ENCODE measurements at places on chromosomes 7 and 10.

DNA sequence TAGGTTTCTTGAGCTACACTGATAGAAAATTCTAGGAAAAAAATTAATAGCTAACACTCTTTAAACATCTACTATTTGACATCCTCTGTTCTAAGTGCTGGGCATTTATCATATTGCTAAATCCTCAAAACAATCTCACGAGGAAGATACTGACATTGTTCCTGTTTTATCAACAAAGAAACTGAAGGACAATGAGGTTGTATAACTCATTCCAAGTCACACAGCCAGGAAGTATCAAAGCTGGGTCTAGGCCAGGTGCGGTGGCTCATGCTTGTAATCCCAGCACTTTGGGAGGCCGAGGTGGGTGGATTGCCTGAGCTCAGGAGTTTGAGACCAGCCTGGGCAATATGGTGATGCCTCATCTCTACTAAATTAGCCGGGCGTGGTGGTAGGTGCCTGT is 51.6 kb upstream of the IL6 start:
- DNase-seq, result no peak

- no peak for DNase-seq
Observed at GRCh38 chr10:128854963-128855362, 612.1 kb upstream of the MGMT start.

DNA sequence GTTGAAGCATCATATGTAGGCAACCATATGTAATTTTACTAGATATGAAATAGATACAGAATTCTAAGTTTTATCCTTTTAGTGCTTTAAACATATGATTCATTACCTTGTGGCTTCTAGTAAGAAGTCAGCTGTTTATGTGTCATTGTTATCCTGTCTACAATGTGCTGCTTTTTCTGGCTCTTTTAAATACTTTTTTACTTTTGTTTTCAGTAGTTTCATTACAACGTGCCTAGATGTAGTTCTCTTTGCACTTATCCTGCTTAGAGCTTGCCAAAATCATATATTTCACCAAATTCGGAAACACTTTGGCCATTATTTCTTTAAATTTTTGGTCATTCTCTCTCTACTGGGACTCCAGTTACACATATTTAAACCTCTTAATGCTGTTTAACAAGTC is 26.4 kb downstream of the YAE1 start:
- no peak for DNase-seq

DNA sequence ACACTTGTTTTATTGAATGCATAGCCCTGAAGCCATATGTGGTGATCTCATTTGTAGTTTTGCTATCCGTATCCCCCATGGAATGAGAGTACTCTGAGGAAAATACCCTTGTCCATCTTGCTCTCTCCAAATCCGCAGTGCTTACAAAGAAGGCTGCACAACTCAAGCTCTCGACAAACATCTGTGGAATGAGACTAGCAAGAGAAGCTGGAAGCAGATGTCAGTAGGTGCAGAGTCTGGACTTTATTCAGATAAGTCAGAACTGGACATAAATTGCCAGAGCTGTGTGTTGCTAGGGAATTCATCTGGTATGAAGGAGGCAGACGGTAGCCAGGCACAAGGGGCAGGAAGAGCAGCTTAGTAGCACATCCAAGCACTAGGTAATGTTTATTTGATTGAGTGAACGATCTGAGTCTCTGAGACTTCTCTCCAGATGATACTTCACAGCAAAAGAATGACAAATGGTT is 1046.2 kb downstream of the XPNPEP1 start:
- DNase-seq, result no peak

GRCh38 chr7:100358027-100358856 is at the start of gene PILRB:
Gene PILRB (plus strand): TSS chr7:100358117. CDS start chr7:100358303, 186 bp downstream.
- no peak for DNase-seq

DNA sequence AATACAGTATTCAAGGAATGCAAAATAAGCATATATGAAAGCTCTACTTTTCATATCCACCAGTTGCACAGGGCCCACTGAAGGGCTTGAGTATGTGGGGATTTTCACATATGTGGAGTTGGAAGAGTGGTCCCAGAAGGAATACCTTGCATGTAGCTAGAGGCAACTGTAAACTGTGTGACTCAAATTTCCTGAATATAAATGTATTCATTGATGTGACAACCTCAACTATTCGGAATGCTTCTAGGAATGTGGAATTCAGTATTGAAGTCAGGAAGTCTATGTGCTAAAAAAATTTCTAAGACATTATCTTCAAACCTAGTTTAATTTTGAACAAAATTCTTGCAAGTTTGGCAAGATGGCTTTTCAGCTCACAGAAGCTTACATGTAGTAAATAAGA is 695.5 kb upstream of the SEMA3D start:
- no peak for DNase-seq

- no peak for DNase-seq
Observed at GRCh38 chr7:90766814-90767564, 170.9 kb downstream of the CDK14 start.

GRCh38 chr7:51067757-51068156 is 248.9 kb downstream of the COBL start:
- DNase-seq, result peak; percentile 51

DNA sequence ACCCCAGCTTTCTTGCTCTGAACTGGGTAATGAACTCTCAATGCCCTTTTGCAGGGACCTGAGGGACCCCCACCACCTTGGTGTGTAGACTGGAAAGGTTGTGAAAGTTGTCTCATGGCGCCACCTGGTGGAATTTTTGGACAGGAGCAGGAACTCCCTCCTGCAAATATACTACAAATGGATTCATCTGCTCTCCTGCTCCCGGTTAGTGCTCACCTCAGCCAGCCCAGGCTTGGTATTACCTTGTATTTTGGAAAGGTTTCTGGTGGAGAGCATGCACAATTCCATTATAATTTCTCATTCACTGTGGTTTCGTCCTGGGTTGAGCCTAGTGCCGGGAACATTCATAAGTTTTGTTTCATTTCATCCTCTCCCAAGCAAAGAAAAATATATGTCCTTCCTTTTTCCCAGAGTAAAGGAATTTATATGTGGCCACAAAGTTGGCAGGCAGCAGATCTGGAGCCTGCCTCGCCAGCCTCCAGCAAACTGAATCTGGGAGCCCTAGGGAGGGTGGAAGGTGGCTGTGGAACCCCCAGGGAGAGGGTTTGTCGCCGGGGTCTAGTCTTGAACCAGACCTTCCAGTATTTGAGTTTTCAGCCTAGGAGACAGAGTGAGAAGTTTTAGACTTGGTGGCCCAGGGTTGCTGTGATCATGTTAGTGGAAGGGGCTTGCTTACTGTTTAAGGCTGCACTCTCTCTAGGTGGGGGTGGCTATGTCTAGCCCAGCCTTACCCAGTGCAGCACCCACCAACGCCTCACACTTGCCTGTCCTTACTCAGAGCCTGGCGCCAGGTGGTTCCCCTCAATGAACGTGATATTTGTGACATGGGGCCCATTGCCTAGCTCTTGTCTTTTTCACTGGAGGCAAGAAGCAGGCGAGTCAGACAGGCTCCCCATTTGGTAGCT is 9.5 kb downstream of the FAM241B start:
- DNase-seq, result peak; percentile 72

DNA sequence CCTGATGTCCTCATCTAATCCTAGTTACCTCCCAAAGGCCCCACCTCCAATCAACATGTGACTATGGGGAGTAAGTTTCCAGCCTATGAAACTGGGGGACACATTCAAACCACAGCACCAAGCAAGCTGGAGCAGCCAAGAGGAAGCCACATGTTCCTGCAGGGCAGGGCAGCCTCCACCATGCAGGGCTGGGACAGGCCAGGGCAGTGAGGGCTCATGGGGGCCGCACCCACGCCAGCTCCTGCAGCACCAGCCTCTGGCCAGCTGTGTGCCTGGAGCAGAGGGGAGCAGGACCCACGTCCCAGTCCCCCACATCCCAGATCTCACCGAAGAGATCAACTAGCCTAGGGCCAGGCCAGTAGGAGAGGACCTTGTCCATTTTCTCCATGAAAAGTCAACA is 85.9 kb upstream of the INSIG1 start:
- no peak for DNase-seq

GRCh38 chr7:70788276-70788675 is 343.7 kb upstream of the GALNT17 start:
- no peak for DNase-seq

- no peak for DNase-seq
Observed at GRCh38 chr10:79582096-79582495, 21.9 kb upstream of the SFTPA2 start.

GRCh38 chr7:95321720-95322119 is 2.6 kb downstream of the PON1 start:
- DNase-seq, result no peak

- DNase-seq, result no peak
Observed at GRCh38 chr10:77109351-77109994, 528.1 kb downstream of the KCNMA1 start.

DNA sequence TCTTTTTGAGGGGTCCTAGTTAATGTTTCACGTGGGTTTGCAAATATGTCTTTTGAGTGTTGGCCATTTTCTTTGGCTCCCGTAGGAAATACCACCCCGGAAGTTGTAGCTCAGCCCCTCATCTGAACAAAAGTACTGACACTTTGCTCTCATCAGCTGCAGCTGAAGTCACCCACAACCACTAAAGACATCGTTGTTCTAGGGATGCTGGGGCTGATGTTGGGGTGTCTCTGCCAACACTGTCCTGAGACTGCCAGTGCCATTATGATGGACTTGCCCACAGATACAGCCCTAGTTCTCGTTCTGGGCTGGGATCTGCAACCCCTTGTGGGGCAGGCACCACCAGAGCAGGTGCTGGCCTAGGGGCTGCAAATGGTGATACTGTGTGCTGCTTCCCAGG is 82.6 kb upstream of the ARHGAP21 start:
- no peak for DNase-seq

GRCh38 chr7:155660059-155660757 is 15.7 kb downstream of the RBM33 start:
- no peak for DNase-seq

DNA sequence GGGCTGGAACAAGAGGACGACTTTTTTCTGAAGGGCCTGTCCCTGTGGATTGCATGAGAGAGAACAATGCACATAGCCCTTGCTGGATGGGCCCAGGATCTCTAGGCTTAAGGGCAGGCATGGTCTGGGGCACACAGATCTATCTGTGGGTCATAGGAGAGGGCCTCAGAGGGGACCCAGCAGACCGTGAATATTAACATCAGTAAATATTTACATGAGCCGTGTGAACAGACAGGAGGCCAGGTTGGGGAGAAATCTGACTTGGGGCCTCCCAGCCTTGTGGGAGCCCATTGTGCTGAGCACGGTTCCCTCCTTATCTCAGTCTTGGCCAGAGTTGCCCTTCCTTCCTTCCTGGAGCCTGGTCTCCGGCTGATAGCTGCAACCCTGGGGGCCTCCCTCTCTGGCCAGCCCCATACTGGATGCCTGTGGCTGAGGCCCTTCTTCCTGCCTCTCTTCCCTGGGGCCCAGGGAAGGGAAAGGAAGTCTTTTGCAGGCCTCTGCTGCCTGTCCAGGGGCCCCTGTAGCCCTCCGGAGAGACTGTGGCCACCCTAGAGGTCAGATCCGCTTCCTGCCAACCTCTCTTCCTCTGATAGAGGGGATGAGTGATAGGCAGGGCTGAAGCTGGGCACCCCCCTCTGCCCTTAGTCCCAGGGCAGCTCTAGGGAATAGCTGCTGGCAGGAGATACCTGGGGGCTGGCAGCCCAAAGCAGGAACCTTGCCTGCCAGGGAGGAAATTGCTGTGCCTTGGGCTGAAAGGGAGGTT is 44.5 kb upstream of the TRIM8 start:
- no peak for DNase-seq

DNA sequence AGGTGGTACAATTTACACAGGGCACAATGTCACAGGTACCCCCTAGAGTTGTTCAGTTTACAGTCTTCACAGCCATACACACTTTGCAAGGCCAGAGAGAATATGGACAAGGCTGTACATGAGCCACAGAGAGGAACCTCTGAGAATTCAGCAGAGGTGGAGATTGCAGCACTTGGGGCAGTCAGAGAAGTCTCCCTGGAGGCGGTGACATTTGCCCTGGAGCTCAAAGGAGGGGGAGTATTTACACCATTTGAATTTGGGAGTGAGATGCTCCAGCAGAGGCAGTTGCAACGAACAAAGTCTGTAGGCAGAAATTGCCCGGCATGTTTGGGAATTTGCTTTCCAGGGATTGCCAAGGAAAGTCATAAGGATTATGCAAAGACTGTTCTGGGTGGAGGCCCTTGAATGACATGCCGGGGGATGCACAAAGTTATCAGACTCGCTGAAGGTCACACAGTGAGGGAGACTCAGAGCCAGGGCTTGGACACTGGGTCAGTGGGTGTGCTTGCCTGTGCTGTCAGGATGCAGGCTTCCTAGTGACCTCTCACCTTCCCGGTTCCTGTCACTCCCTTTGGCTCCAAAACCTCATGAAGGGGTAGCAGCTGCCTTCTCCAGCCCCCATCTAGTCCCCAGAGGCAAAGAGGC is 160.7 kb upstream of the PCBD1 start:
- DNase-seq, result no peak

DNA sequence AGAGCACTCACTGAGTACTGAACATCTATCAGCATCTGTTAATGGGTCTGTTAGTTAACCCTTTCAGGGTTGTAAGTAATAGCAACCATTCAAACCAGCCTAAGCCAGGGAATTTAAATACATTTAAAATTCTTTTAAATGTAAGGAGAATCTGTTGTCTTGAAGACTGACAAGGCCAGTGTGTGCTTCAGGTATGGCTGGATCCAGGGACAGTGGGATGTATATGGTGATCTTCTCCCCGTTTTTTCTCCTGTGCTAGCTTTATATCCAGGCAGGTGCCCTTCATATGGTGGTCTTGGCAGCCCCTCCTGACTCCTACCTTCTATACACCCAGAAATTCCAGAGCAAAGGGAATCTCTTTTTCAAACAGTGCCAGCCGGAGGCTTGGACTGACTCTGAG is 46.6 kb upstream of the DAGLB start:
- DNase-seq, result no peak

DNA sequence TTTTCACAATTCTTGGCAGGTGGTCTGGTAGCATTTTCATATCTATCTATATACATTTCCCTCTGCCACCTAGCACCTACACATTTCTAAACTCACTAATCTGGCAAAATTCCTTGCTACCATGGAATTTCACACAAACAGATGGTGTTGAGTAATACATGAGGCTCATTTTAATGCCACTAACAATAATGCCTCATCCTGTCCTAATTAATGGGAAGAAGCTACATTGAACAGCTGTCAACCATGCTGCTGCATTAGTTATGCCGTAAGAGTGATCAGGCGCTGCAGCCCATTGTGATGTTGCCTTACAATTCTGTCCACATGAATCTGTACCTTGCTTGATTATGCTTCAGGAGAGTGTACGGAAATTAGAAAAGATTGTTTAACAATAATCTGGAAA is 23.2 kb downstream of the COL1A2 start:
- DNase-seq, result no peak

DNA sequence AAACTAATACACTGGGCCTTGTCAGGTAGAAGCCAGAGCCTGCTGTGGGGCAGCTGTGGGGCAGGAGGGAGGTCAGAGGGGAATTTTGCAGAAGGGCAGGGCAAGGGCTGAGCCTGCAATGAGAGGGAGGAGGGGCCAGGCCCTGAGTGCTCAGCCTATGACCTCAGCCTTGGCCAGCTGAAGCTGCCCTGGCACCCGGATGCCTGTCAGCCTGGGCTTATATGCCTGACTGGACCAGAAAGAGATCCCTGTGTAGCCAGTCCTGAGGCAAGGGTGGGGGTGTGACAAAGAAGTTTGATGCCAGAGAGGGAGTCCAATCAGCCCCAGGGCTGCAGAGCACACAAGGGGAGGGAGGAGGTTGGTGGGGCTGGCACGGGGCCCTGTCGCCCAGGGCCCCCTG is 22.3 kb upstream of the PRRT4 start:
- DNase-seq, result no peak
